Omental fat pad (tissue), 4 donors: ENCODE measurements at places on chromosomes 1 and 21.

DNA sequence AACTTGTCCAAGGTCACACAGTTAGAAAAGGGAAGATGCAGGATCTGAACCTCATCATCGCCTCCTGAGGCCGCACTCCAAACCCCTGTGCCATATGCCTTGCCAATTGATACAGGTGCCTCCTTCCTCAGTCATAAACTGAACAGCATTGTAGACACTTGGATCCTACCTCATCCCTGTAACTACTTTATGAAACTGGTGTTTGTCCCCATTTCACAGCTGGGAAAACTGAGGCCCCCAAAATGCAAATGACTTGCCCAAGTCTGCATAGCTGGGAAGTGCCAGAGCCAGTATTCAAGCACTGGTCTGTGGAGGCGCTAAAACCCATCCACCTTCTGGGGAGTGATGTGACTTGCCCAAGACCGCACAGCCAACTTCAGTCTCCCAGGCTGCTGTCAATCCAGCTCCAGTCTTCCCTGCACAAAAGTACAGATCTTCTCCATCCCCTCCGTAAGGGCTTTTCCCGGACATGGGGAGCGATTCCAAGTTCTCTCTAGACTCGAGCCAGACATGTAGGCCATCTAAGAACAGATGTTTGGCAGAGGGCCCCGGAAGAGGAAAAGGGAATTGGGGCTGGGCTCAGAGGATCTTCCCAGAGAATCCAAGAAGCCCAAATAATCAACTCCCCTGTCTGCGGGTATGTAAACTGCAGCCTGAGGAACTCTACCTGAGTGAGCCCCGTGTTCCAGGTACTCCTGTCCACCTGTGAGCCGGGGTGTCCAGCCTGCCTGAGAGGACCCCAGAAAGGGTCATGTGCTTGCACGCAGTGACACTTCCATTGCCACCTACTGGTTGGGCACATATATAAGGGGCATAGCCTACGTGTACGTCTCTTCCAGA lies 60.5 kb downstream of the SYT2 start:
- no peak for DNase-seq

DNA sequence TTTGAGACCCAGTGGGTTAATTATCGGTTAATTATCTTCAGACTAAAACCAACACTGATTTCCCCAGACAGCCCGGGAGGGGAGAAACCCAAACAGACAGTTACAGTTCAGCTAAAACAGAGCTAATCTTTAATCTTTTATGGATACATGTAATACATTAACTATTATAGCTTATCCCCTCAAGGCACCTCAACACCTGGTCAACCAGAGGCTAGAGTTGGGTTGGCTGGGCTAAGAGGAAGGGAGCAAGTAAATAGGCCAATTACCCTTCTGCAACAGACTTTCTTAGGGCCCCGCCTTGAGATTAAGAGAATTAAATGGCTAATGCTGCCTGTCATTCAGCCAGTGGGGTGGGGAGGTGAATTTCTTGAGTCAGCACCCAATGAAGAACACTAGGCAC lies 6.6 kb upstream of the MED18 start:
- no peak for DNase-seq

- no peak for DNase-seq
Measured at GRCh38 chr1:25747046-25747719, 52.8 kb upstream of the SELENON start.

GRCh38 chr1:245209658-245210435 lies 55.1 kb downstream of the KIF26B start:
- no peak for DNase-seq
